ENCODE measurements at places on chromosomes 6 and 20. TPM values are rescaled to one million over a fixed set of nuclear protein-coding genes. Genes with fewer than 3 reads are reported as not detected.

The LAMA5 gene
- 5.3 TPM for polyA plus RNA-seq

The SCP2D1 gene
- not detected for polyA plus RNA-seq

The PNPLA1 gene
- not detected for polyA plus RNA-seq

The CST4 gene
- polyA plus RNA-seq: not detected

- no peak for DNase-seq
Observed at GRCh38 chr6:133377219-133377618, 136.1 kb downstream of the EYA4 start.

DNA sequence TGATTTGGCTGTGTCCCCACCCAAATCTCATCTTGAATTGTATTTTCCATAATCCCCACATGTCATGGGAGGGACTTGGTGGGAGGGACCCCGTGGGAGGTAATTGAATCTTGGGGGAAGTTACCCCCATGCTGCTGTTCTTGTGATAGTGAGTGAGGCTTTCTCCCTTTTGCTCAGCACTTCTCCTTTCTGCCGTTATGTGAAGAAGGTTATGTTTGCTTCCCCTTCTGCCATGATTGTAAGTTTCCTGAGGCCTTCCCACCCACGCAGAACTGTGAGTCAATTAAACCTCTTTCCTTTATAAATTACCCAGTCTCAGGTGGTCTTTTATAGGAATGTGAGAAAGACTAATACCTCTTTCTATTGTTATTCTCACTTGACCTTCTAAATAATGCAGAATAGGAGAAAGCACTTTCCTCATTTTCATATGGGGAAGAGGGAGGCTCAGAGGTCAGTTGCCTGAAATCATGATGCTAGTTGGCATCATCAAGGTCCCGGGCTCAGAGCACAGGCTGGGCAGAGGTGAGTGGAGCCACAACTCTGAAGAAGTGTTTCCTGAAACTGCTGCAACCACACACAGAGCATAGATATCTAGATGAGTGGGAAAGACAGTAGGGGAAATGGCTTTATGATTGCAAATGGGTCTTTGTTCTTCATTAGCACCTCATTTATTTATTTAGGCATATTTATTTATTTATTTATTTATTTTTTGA, 191.0 kb downstream of the QKI start:
- no peak for DNase-seq

DNA sequence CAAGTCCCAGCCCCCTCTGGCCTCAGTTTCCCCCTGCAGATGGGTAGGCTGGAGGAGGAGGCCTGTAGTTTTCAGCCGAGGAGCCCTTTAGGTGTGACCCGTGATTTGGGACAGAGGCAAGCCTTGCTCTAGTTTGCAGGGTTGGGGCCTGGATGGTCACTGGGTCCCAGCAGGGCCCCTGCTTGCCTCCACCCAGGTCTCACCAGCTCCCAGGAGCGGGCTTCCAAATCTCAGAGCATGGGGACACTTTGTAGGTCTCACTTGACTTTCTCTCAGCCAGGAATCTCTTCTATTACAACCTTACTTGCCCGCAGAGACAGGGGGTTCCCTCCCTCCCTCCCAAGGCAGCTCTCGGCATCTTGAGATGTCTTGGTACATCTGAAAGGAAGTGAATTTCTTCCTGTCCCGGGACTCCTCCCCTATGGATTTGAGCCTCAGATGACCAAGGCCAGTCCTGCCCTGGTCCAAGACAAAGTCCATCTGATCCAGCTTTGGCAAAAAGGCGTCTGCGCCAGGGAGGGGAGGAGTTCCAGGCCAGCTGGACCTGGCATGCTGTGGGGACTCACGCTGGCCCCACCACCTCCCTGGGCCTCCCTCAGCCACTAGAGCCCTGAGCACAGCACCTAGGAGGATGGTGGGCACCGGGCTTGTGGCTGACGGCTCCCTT, 47.4 kb downstream of the SRC start:
- no peak for DNase-seq

DNA sequence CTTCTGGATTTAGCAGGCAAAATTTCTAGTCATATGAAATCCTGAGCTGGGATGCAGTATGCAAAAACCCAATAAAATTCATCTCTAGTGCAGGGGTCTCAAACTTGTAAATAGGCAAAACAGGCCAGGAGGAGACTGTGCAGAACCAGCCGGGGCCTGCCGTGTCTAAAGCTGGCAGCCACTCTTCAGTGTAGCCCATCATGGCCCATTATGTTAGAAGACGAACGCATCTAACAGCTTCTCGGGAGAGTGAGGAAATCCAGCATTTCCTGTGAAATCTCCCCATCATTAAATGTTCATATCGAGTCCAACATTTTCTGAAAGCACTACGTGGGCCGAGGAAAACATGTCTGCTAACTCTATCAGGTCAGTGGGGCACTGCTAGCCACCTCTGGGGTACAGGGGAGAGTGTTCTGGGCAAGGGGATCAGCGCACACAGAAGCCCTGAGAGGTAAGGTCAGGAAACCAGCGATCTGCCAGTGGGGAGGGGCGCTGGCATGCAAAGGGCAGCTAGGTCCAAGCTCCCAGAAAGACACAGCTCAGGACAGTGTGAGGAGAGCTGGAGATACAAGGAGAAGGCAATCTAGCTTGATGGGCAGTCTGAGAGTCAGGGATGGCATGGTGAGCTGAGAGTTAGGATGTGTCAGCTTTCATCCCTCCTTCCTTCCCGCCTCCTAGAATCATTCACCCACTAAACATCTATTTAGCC, 144.2 kb downstream of the PREX1 start:
- no peak for DNase-seq

All from naive B cell (primary cell).